ENCODE measurements at places on chromosomes 7 and 10. TPM values are rescaled to one million over a fixed set of nuclear protein-coding genes. Genes with fewer than 3 reads are reported as not detected.

DNA sequence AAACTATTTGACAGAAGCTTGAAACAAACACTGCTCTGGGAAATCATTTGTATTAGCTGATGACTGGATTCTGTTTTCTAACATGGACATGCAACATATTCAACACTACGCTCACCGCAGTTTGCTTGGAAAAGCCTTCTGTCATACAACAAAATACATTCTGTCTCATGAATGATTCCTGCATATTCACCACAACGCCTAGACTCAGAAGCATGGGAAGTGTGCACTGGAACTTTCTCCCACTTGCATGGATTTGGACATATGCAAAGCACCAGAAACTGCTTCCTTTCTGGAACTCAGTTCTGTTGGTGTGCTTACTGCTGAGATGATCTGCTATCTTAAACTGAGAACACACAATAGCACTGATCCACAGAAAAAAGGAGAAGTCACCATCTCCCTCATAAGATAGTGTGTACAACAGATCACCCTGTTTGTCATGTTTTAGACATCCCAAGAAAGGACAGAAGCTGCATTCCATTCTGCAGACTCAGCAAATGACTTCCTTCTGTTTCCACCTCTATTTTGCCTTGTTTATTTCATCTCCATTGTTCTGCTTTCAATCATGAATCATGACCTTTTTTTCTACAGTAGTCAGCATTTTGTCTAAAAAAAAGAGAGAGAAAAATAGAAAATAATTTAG, 115.8 kb downstream of the HTR7 start:
- DNase-seq = no peak

Gene AGAP3
- 35.2 TPM for total RNA-seq

DNA sequence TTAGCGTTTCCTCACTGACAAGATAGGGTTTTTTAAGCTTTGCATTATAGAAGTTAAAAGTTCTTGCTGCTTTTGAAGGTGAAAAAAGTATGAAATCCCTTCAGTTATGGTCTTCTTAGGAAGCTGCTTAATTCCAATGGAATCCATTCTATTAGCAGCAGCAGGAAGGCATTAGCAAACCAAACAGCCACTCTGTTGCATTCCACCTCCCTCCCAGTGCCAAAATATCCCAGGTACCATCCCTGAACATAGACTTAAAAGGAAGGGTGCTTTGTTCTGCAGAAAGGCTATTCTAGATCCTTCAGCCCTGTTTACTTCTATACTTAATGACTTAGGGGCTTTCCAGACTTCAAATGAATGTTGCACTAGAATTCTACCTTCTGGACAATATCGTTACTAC, 23.8 kb downstream of the ENO4 start:
- DNase-seq = no peak

Gene CFTR
- total RNA-seq = not detected

Gene PDZD7
- total RNA-seq = 1.3 TPM

DNA sequence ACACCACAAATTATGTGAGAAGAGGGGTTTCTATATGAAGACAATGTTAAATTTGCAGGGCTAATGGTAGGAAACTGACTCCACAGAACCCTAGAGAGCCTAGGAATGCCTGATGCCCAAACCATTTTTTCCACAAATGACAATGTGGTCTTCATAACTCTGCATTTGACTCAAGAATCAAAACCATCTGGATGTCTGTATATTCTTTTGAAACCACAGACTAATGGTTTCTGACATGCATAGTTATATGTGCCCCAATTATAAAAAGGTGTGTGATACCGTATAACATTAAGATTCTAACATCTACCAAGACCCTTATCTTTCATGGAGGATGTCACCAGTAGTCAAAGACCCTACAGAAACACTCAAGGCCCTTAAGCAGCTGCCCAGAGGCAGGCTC, 20.3 kb downstream of the SEC61G start:
- no peak for DNase-seq

Gene OR6B1
- not detected for total RNA-seq

- DNase-seq = no peak
Observed at GRCh38 chr10:71708897-71709882, 10.4 kb downstream of the C10orf105 start.

GRCh38 chr10:91163869-91164474, 56.5 kb upstream of the PCGF5 start:
- no peak for DNase-seq

DNA sequence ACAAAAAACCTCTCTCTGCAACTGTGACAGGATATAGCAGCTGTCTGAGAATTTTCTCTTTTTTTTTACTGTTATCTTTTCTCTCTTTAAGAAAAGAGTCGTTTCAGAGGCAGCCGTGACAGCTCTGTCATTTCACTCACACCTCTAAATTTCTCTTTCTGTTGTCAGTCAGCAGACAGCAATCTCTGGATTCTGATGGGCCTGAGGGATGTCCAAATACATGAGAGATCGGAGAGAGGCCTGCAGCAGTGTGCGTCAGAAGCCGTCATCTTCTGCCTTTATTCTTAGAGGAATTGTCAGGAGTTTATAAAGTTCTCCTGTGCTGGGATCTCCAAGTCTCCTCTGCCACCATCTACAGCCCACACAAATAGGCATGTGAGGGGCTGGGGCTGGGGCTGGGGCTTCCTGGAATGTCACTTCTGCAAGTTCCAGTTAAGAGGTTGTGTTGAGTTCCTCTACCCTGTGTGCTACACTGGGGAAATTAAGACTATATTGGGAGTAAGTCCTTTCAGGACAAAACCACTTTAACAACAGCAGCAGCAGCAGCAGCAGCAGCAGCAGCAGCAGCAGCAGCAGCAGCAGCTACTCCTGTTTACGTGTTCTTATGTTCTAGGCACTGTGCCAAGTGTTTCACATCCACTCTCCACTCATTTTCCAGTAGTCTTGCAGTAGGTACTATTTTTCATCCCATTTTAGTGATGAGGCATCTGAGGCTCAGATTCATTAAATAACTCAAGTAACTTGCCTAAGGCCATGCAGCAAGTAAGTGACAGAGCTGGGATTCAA, 541.3 kb downstream of the LRMDA start:
- no peak for DNase-seq

DNA sequence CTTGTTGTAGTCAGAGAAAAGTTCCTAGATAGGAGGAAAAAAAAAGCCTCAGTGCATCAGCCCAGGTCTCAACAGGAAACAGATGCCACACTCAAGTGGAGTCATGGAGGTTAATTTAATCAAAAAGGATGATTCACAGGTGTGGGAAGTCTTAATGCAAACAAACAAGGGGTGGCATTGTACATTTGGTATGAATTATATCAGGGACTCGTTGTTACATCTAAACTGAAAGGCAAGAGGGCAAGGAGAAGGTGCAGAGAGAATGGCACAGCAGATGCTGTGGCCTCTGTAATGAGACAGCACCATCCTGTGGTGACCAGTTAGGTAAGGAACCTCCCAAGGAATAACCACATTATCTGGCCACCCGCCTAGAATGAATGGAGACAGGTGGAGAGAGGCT, 133.7 kb downstream of the PTPRZ1 start:
- no peak for DNase-seq

DNA sequence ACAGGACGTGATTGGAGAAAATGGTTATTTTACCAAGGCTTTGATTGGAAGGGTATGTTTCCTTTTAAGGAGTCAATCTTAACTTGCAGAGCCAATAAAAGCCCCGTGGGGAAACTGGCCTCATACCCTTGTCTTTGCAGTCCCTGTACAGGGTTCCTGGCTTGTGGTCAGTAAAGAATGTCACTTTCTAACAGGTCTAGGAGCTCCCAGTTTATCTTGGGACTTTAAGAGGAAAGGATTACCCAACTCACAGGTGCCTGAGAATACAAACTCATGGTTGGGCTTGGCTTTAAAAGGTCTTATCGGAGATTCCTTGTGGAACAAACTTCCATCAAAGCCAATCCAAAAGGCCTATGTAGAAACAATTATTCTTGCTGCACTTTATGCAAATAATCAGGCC, 221.8 kb downstream of the PHF14 start:
- no peak for DNase-seq

DNA sequence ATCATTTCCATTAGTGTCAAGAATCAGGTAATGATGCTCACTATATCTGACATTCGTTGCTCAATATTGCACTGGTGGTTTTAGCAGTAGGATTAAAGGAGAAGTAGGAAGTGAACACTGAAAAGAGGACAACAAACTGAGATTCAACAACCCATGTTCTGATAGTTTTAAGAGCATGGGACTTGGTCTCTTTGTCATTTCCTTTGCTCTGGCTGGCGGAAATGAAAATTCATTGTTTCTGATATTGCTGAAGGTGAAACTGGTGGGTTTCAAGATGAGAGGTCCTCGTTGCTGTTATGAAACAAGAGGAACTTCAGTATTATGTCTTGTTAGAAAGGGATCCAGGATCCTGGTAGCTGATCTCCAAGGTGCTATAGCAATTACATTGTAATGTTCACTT, 129.0 kb downstream of the DNAH11 start:
- DNase-seq = no peak
